ENCODE measurements at places on chromosomes 12 and 14.
A peak's percentile ranks its signal among the peaks of the same experiment; 100 is the strongest.

DNA sequence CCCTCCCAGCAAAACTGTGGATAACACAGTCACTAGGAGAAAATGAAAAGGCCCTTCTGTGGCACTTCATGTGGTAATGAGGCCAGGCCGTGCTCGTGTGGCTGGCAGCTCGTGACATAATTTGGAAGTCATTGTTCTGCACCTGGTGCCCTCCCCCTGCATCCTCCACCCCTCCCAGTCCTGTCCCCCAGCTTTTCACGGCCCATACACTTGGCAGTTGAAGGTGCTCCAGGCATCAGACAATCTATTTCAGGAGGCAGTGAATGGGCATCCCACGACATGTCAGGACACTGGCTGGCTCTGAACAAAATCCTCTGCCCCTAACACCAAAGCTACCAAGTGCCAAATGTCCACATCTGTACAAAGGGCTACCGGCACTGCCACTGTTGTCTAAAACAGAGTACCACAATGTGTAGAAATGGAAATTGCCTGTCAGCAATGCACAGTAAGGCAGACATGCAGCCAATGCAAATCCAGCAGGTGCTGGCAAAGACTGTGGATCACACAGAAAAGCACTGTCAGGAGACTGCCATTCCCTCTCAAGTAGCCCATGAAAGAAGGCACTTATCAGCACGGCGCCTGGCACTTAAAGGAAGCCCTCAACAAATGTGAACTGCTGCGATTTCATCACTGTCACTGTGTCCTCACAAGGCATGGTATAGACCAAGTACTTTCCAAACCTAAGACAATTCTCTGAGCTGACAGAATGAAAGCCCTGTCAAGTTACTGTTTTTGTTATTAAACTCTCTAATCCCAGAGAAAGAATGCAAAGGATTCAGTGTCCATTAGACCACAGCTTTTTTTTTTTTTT, 39.1 kb downstream of the CORO1C start:
- DNase-seq = peak; percentile 98

DNA sequence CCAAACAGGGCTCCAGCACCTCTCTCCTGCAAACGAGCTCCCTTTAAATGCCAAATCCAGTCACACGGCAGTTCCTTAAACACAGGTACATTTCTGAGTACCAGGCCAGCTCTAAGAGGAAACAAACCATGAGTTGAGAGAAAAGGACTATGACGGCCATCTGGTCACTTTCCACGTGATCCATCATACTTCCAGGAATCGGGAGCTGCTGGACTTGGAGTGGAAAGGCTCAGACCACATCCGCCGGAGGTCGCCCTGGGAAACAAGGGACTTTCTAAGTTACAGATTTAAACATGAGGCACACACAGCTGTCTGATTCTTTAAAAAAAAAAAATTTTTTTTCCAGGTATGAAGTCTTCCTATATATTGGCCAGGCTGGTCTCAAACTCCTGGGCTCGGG, 39.2 kb downstream of the ACADS start:
- no peak for DNase-seq

- DNase-seq = peak; percentile 45
Observed at GRCh38 chr14:105093038-105093430, 27.8 kb upstream of the GPR132 start.

DNA sequence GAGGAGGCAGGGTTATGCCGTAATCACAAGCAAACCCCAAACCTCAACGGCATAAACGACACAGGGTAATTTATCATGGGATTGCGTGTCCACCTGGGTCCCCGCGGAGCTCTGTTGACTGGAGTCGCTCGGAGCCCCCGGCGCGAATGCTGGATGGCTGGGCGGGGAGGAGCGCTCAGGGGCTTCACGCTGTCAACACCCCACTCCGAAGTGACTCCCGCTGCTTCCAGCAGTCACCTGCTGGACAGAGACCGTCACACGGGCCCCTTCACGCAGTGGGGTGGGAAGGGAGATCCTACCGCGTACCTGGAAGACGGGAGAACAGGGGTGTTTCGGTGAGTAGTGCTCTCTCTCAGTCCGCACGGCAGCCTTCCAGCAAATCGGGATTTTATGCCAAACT, 4.4 kb upstream of the GALNT9 start:
- no peak for DNase-seq

- DNase-seq = no peak
Observed at GRCh38 chr12:123572391-123572790, 12.0 kb upstream of the TMED2 start.

- no peak for DNase-seq
Observed at GRCh38 chr12:58286353-58286752, 345.0 kb downstream of the ATP23 start.
